IPS-NIHi11 (cell line): ENCODE measurements at places on chromosomes 1 and 21.

DNA sequence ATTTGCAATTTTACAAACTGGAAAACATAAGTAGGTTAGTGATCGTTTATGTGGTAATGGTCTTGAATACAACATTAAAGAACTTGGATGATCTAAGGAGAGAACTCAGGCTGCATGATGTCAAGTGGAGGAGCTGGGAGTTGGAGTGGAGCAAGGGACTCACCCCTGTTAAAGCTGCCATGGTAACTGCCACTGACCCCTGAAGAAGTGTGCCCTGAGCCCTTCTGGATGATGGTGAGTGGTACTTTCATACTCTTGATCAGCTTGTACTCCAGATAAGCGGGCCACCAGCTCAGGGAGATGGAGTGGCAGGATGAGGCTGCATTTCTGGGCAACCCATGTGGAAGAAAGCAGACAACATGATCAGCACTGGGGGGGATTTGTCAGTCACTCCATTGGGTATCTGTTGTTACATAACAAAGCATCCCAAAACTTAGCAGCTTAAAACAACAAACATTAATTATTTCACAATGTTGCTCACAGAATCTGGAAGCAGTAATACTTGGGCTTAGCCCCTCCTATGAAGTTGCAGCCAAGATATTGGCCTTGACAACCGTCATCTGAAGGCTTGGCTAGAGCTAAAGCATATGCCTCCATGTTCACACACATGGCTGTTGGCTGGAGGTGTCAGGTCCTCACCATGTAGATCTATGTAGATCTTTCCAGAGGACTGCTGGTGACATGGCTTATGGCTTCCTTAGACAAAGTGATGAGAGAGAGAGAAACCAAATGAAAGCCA is 213.8 kb downstream of the DUSP10 start:
- no peak for DNase-seq

DNA sequence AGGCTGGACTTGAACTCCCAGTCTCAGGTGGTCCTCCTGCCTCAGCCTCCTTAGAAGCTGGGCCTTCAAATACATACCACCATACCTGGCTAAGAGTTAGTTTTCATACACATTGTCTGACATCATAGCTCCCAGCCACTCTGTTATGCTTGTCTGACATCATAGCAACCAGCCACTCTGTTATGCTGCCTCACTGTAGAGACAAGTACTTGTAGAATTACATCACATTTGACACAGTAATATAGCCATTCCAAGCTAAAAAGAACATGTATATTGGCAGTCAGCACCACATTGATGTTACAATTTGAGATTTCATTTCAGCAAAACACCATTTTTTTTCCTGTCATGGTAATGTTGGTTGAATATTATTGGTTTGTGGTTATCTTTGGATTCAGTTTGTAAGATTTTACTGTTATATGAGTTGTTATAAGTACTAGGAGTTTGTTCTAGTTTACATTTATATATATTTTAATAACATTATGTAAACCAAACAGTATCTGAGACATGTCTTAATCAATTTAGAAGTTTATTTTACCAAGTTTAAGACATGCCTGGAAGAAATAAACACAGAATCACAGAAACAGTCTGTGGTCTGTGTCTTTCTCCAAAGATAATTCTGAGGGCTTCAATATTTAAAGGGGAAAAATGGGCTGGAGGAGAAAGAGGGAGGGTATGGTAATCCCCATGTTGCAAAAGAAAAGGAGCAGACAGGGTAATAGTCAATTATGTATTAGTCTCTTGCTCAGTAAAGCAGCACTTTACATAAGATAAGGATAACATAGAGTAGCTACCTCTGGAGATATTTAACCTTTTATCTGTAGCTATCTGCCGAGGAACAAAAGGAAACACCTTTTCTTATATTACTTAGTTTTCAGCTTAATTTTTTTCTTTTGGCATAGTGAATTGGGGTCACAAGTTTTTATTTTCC is 43.0 kb downstream of the XPR1 start:
- no peak for DNase-seq

DNA sequence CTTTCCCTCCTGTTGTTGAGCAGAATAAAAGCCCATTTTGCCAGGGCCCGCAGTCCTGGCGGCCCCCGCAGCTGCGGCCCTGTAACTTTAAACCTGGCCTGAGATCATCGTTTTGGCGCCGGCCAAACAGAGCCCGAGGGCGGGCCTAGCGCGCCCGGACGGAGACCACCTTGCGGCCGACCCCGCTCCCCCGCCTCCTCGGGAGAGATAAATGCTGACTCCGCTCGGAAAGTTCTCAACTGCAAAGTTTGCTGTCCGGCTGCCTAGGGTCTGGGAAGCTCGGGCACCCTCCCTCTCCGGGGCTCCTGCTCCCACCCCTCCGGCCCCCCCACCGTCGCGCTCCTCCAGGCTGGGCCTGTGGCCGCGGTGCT is at the start of gene PDPN:
Gene PDPN (plus strand): TSS at position 238 of the 371 bp plus-strand sequence. CDS start 202 bp downstream, outside the sequence.
- peak; percentile 92 for DNase-seq

DNA sequence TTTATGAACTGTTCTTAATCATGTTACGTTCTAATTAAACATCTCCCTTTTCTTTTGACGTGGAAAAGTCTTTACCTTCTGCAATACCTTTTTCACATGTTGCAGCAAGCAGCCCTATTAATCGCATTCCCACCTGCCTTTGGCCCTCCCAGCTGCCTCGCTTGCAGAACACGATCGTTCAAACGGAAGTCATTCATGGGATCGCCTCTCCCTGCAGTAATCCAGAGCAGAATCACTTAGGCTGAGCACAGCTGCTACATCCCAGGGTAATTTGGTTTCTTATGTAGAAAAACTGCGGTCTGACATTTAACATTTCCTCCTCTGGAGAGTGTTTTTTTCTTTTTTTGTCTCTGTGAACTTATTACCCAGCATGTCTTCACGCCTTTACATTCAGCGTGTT is 206.3 kb downstream of the KIF26B start:
- no peak for DNase-seq

GRCh38 chr1:30407865-30408580 is 315.4 kb downstream of the MATN1 start:
- DNase-seq, result peak; percentile 5

DNA sequence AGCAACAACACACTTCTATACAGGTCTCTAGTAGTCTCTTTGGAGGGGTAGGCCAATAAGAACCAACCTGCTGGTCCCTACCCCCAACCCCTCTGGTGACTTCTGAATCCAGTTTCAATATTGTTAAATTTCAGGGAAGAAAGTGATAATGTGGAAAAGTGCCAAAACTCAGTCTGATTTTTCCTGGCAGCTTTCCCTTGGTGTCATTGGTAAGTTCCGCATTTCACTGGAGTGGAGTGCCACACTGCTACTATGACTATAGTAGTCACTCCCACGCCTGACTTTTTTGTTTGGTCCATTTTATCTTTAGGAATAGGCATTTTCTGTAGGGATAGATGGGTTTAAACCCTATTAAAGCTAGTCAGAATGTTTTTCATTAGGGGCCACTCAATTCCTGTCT is 5.7 kb upstream of the ARID1A start:
- DNase-seq, result no peak

DNA sequence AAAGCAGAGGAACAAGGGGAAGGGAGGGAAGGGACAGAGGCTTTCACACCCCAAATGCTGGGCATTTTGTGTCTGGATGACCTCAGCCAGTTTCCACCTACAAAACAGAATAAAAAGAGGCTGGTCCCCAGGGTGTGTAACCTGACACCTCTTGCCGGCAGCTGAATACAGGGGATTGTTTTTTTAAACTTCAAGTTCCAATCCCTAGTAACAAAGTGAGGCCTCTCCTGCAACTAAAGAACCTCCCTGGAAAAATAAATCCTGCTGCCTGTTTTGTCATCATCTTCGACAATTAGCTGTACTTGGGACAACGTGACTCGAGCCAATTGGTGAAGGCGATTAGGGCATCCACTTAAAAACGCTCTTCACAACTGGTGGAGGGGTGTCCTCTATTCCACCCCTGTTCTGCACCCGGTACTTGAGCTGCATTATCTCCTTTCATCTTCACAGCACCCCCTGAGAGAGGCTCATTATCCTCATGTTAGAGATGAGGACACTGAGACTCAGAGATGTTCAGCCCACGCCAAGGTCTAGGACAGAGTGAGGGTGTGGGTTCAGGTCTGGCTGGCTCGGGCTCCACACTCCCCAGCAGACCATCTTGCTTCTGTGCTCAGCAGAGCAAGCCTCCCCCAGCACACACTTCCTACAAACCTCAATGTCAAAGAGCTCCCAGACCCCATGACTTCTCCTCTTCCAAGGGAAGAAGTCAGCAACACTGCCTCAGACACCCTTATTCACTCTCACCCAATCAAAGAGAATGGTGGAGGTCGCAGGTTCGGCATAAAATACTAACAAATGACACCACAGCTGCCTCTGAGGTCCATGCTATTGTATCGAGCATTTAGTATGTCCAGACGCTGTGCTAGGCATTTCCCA is 15.2 kb downstream of the ITPKB start:
- peak; percentile 77 for DNase-seq

DNA sequence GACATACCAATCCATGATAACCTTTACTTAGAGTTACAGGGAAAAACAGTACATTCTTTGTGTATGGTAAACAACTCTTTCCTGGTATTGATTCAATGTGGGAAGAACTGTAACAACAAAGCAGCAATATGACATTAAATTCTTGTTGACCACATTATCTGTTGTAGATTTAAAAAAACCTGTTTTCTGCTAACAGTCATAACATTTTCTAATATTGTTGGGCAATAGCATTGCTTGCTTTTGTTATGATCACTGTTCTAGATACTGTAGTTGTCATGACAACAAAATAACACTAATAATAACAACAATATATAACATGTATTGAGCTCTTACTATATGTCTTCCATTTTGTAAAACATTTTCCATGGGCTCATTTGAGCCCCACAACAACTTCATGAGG is 54.2 kb downstream of the PDE4B start:
- no peak for DNase-seq

DNA sequence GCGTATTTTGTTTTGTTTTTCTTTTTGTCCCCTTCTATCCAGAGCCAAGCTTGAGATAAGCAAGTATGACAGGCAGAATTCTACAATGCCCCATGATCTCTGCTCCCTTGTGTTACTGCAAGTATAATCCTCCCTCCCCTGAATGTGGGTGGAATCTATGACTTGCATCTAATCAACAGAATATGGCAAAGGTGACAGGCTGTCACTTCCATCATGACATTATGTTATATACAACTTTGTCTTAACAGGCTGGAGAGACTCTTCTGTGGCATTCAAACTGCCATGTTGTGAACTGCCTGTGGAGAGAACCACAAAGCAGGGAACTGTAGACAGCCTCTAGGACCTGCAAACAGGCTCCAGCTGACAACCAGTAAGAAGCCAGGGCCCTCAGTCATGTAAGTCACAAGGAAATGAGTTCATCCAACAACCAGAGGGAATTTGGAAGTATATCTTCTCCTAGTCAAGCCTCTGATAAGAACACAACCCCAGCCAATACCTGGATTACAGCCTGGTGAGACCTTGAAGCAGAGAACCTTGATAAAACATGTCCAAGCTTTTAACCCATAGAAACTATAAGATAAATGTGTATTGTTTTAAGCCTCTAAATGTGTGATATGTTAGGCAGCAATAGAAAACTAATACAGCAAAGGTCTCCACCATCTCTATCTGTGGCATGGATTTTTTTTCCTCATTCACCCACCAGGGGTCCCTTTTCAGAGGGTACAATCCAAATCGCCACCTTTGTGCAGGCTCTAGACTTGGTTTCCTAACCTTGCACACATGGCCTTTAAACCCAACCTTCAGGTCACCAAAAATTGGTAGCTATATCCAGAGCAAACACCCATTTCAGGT is 5.7 kb upstream of the C1orf162 start:
- no peak for DNase-seq

DNA sequence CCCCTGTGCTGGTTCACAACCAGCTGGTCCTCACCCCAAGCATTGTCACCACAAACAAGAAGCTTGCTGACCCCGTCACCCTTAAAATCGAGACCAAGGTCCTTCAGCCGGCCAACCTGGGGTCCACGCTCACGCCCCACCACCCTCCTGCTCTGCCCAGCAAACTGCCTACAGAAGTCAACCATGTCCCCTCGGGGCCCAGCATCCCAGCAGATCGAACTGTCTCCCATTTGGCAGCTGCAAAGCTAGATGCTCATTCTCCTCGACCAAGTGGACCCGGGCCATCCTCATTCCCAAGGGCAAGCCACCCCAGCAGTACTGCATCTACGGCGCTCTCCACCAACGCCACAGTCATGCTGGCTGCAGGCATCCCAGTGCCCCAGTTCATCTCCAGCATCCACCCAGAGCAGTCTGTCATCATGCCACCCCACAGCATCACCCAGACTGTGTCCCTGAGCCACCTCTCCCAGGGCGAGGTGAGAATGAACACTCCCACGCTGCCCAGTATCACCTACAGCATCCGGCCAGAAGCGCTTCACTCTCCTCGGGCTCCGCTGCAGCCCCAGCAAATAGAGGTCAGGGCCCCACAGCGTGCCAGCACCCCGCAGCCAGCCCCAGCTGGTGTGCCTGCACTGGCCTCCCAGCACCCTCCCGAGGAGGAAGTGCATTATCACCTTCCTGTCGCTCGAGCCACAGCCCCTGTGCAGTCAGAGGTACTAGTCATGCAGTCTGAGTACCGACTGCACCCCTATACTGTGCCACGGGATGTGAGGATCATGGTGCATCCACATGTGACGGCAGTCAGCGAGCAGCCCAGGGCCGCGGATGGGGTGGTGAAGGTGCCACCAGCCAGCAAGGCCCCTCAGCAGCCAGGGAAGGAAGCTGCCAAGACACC is 40.6 kb downstream of the ZBTB17 start:
- no peak for DNase-seq

GRCh38 chr21:45277101-45278045 is 10.3 kb downstream of the POFUT2 start:
- DNase-seq, result peak; percentile 9

DNA sequence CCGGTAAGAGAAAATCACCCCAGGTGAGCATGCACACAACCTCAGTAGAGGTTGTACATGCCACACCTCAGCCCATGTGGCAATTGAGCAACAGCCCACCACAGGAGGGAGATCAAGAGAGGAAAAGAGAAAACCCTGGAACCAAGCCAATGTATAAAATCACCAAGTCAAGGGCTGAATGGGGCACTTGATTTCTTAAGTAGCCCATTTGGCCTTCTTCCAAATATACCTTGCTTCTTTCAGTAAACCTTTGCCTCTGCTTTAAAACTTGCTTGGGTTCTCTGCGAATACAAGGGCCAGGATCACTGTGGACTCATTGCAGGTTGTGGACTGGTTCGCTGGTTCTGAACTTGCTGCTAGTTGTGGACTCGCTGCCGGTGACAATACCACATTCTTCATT is 1814.0 kb downstream of the PLA2G4A start:
- DNase-seq, result no peak

GRCh38 chr1:39540504-39541031 is 36.0 kb downstream of the PABPC4 start:
- DNase-seq, result no peak
